ENCODE measurements at places on chromosomes 5 and 9.

- H3K4me1 ChIP-seq, result peaks cover 55% of the 10 kb centered on the region
- H3K27ac ChIP-seq, result peak overlapping the region; percentile 93
- peak overlapping the region; percentile 38 for H3K4me3 ChIP-seq
- peak; percentile 74 for DNase-seq
- H3K36me3 ChIP-seq, result peaks cover 5% of the 10 kb centered on the region
These were observed 133.0 kb downstream of the C9orf50 start for GRCh38 chr9:129487658-129488483.

- H3K4me3 ChIP-seq, result no peak overlapping the region
- DNase-seq, result no peak
- no peak overlapping the region for H3K27ac ChIP-seq
- H3K36me3 ChIP-seq, result no peaks in the 10 kb centered on the region
- H3K4me1 ChIP-seq, result no peaks in the 10 kb centered on the region
These were observed 9.6 kb downstream of the DEPDC1B start for GRCh38 chr5:60690326-60690725.

GRCh38 chr9:136403538-136403914, 3.6 kb upstream of the SNAPC4 start:
- H3K27me3 ChIP-seq, result no peaks in the 10 kb centered on the region
- no peak overlapping the region for H3K4me3 ChIP-seq
- DNase-seq, result no peak
- H3K36me3 ChIP-seq, result peaks cover 14% of the 10 kb centered on the region

DNA sequence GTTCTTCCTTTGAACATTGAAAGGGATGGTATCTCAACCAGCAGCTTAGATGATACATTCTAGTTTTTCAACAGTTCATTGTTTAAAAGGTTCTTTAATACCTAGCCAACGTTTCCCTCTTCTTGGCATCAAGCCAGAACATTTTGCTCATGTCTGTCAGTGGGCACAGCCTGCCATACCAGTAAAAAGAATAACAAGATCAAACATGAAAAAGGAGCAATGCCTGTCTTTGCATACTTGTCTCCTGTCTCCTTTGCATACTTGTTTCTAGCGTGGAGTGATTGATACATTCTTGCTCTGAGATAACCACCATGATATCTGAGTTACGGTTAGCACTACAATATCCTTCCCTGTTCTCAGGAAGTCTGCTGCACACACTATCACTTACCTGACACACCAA, 248.6 kb upstream of the DAPK1 start:
- H3K36me3 ChIP-seq, result no peaks in the 10 kb centered on the region
- DNase-seq, result no peak
- no peak overlapping the region for H3K27ac ChIP-seq
- no peaks in the 10 kb centered on the region for H3K4me1 ChIP-seq
- H3K4me3 ChIP-seq, result no peak overlapping the region

DNA sequence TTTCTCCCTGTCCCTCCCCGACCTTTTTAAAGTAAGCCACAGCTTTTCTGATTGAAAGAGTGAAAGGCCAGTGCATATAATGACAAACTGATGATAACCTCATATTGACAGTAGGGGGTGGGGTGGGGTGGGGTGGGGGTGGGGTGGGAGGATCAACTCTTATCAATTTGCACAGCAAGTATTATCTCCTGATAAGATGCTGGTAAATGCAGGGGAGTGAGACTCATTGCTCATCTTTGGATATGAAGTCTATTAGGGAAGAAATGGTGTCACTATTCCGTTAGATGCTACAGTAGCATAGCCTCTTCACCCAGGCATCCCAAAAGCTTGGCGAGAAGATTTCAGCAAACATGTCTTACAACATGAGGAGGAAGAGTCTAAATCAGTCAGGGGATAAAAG, 38.9 kb upstream of the HMGCS1 start:
- no peak overlapping the region for H3K4me3 ChIP-seq
- H3K4me1 ChIP-seq, result no peaks in the 10 kb centered on the region
- H3K27ac ChIP-seq, result no peak overlapping the region
- DNase-seq, result no peak
- no peaks in the 10 kb centered on the region for H3K27me3 ChIP-seq

GRCh38 chr5:1205255-1206180, 4.1 kb downstream of the SLC6A19 start:
- peaks cover 30% of the 10 kb centered on the region for H3K27me3 ChIP-seq
- DNase-seq, result peak; percentile 28
- H3K27ac ChIP-seq, result no peak overlapping the region
- H3K4me3 ChIP-seq, result no peak overlapping the region

DNA sequence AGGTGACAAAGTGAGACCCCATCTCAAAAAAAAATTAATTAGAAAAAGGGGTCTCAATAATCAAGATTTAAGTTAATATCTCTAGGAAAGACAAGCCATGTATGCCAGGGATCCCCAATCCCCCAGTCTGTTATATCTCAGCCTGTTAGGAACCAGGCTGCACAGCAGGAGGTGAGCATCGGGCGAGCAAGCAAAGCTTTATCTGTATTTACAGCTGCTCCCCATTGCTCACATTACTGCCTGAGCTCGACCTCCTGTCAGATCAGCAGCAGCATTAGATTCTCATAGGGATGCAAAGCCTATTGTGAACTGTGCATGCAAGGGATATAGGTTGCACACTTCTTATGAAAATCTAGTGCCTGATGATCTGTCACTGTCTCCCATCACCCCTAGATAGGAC, 116.8 kb downstream of the TARS1 start:
- no peak overlapping the region for H3K4me3 ChIP-seq
- H3K36me3 ChIP-seq, result no peaks in the 10 kb centered on the region
- H3K27me3 ChIP-seq, result no peaks in the 10 kb centered on the region
- no peak for DNase-seq
- H3K27ac ChIP-seq, result no peak overlapping the region
- H3K4me1 ChIP-seq, result peaks cover 11% of the 10 kb centered on the region

- peak overlapping the region; percentile 97 for H3K27ac ChIP-seq
- peak; percentile 76 for DNase-seq
- H3K36me3 ChIP-seq, result no peaks in the 10 kb centered on the region
- peaks cover 18% of the 10 kb centered on the region for H3K4me1 ChIP-seq
- H3K4me3 ChIP-seq, result peak overlapping the region; percentile 75
These were observed 885 bp downstream of the MPDZ start for GRCh38 chr9:13278368-13279246.

- DNase-seq, result no peak
- peaks cover 56% of the 10 kb centered on the region for H3K36me3 ChIP-seq
- no peak overlapping the region for H3K4me3 ChIP-seq
- no peaks in the 10 kb centered on the region for H3K27me3 ChIP-seq
- H3K4me1 ChIP-seq, result peaks cover 21% of the 10 kb centered on the region
These were observed 6.8 kb downstream of the NNT start for GRCh38 chr5:43609752-43610151.

GRCh38 chr5:172919525-172920446, 39.4 kb upstream of the RPL26L1 start:
- no peak for DNase-seq
- H3K27me3 ChIP-seq, result no peaks in the 10 kb centered on the region

DNA sequence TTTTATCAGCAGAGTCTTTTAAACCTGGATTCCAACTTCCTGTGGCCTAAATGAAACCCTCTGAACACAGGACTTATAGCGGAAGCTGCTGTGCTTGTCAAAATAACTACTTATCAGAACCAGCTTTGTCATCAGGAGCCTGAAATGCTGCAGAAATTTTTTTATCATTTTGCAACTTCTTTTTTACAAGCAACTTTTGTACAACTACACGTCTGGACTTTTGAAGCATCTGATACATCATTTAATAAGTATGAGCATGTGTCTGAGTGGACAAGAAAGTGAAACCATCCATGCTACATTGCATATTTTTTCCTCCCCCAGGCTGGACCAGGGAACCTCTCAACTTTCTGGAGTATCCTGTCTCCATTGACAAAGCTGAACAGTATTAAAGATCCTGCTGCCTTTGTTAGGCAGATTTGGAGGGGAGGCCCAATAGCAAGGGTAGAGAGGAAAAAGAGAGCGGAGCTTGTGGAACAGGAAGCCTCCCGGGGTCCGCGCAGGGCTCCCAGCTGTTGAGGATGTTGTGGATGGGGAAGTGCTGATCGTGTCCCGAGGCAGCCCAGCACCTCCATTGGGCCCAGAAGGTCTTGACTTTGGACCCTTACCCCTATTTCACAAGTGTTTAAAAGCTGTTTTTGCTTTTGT, 196.6 kb downstream of the MSX2 start:
- H3K36me3 ChIP-seq, result no peaks in the 10 kb centered on the region
- no peaks in the 10 kb centered on the region for H3K4me1 ChIP-seq
- no peak for DNase-seq
- H3K27me3 ChIP-seq, result no peaks in the 10 kb centered on the region
- H3K27ac ChIP-seq, result no peak overlapping the region

GRCh38 chr9:38434365-38434764, 10.1 kb upstream of the IGFBPL1 start:
- no peak overlapping the region for H3K27ac ChIP-seq
- H3K27me3 ChIP-seq, result peaks cover 4% of the 10 kb centered on the region
- DNase-seq, result no peak
- no peaks in the 10 kb centered on the region for H3K36me3 ChIP-seq

DNA sequence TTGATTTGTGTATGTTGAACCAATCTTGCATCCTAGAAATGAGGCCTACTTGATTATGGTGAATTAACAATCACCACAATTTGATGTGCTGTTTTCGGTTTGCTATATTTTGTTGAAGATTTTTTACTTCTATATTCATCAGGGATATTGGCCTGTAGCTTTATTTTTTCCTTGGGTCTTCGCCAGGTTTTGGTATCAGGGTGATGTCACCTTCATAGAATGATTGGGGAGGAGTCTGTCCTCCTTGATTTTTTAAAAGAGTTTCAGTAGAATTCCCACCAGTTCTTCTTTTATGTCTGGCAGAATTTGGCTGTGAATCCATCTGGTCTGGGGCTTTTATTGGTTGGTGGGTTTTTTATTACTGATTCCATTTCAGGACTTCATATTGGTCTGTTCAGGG, 115.2 kb downstream of the CPLANE1 start:
- no peaks in the 10 kb centered on the region for H3K4me1 ChIP-seq
- no peaks in the 10 kb centered on the region for H3K27me3 ChIP-seq
- H3K36me3 ChIP-seq, result peaks cover 58% of the 10 kb centered on the region
- H3K4me3 ChIP-seq, result no peak overlapping the region
- no peak overlapping the region for H3K27ac ChIP-seq

DNA sequence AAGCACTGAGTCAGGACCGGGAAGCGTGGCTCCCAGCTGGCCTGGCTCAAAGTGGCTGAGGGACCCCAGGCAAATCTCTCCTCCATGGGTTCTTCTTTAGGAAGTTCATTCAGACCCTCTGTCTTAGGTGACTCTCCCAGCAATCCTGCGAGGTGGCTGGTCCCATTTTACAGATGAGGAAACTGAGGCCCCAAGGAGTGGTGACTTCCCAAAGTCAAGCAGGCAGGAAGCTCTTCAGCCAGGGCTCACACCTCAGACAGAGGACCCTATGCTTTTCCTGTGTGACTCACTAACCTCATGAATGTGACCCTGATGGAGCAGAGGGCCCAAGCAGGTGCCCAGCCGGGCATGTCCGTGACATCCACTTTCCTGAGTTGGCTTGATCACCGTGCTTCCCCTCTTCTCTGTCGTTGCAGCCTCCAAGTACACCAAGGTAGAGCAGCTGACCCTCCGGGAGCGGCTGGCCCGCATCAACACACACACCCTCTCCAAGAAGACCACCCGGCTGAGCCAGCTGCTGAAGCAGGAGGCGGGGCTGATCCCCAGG, 36.5 kb downstream of the ARHGEF37 start:
- H3K27ac ChIP-seq, result no peak overlapping the region
- H3K36me3 ChIP-seq, result peaks cover 84% of the 10 kb centered on the region
- no peak for DNase-seq
- no peak overlapping the region for H3K4me3 ChIP-seq
- H3K27me3 ChIP-seq, result no peaks in the 10 kb centered on the region

DNA sequence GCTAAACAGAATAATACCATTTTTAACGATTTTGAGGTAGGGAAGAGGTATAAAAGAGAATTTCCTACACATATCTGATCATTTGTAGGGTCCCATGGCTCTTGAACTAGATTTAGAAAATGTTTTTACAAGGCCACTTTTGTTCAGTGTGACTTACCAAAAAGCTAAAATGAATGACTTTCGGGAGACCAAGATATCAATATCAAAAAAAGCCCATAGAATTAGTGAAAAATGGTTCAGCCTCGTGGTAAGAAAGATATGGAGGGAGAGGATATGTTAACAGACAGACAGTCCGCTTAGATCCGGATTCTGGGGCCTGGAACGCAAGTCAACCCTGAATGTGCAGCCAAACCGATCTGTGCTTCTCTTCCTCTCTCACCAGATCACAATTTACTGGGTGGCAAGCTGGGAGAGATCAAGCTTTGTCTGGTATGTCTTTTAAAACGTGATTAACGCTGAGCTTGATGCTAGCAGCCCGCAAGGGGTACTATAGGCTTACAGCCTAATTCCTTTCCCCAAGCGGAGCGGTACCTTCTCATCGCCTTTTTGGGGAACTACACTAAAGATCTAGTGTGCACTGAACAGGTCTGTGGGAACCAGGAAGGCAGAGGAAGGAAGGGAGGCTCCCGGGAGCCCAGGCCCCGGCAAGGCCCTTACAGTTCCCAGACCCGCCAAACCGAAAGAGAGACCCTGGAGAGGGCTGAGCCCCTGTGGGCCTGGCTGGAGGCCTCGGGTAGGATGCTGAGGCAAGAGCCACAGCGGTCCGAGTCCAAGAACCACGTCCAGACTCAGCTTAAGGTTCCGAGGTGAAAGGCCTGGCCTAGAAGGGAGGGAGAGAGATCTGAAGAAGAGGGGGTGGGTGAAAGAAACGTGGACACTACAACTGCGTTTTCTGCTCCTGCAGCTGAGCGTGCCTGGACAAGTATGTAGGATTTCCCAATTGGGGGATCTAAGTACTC, 2.9 kb downstream of the NR2F1-AS1 start:
- no peak for DNase-seq
- peak overlapping the region; percentile 81 for H3K27ac ChIP-seq
- peaks cover 19% of the 10 kb centered on the region for H3K4me1 ChIP-seq
- H3K36me3 ChIP-seq, result no peaks in the 10 kb centered on the region
- no peak overlapping the region for H3K4me3 ChIP-seq

GRCh38 chr9:129964901-129965734, 77.9 kb downstream of the FNBP1 start:
- H3K27me3 ChIP-seq, result no peaks in the 10 kb centered on the region
- peak overlapping the region; percentile 88 for H3K27ac ChIP-seq
- H3K4me3 ChIP-seq, result no peak overlapping the region
- no peak for DNase-seq
- H3K4me1 ChIP-seq, result peaks cover 75% of the 10 kb centered on the region

- H3K27me3 ChIP-seq, result no peaks in the 10 kb centered on the region
- no peak overlapping the region for H3K27ac ChIP-seq
- H3K4me1 ChIP-seq, result no peaks in the 10 kb centered on the region
- H3K36me3 ChIP-seq, result no peaks in the 10 kb centered on the region
These were observed 171.7 kb downstream of the ATPSCKMT start for GRCh38 chr5:10077791-10078545.

DNA sequence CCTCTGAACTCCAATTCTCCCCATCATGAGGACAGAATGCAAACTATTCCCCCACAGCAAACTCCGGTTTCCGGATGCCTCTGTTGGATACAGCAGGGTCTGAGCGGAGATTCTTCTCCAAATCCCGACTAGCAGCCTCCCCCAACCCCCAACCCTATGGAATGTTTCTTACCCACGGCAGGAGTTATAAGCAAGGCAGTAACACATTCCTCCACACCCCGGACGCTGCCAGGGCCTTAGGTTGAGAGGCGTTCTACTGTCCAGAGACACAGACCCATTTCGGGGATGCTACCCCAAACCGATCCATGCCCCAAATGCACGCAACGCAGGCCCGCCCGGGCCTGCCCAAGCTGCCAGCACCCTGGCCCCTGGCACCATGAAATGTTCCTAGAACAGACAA, 85.6 kb upstream of the LMX1B start:
- DNase-seq, result no peak
- H3K36me3 ChIP-seq, result no peaks in the 10 kb centered on the region
- no peak overlapping the region for H3K4me3 ChIP-seq
- no peaks in the 10 kb centered on the region for H3K4me1 ChIP-seq
- H3K27me3 ChIP-seq, result peaks cover 20% of the 10 kb centered on the region
